ENCODE measurements at places on chromosomes 2 and 18. TPM values are rescaled to one million over a fixed set of nuclear protein-coding genes. Genes with fewer than 3 reads are reported as not detected.
A peak's percentile ranks its signal among the peaks of the same experiment; 100 is the strongest.

GRCh38 chr2:226334981-226335720 lies 464.5 kb downstream of the IRS1 start:
- no peak overlapping the region for H3K4me3 ChIP-seq
- DNase-seq, result no peak
- no peaks in the 10 kb centered on the region for H3K27me3 ChIP-seq
- no peaks in the 10 kb centered on the region for H3K36me3 ChIP-seq
- no peaks in the 10 kb centered on the region for H3K4me1 ChIP-seq

- no peak overlapping the region for H3K27ac ChIP-seq
- H3K27me3 ChIP-seq, result no peaks in the 10 kb centered on the region
- no peaks in the 10 kb centered on the region for H3K36me3 ChIP-seq
- no peaks in the 10 kb centered on the region for H3K4me1 ChIP-seq
- H3K4me3 ChIP-seq, result no peak overlapping the region
Observed at GRCh38 chr2:236858661-236859060, 227.0 kb upstream of the COPS8 start.

DNA sequence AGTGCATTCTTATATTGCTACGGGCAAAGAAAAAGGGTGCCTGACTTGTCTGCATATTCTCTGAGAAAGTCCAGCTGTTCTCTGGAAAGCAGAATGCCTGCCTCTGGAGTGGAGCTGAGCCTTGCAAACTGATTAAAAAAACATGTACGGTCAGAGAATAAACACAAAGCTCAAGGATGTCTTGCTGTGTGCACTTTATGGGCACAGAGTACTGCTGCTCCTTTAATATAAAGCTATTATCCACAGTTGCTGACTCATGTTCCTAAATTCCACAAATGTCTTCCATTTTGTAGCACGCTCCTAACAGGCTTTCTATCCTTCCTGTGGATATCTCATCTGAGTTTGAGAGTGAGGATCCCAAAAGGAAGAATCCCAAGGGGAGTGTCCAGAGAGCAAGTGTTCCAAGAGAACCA lies 229.0 kb downstream of the MREG start:
- H3K4me3 ChIP-seq, result no peak overlapping the region
- H3K27me3 ChIP-seq, result no peaks in the 10 kb centered on the region

GRCh38 chr2:96485350-96485749 lies 19.8 kb downstream of the NEURL3 start:
- no peaks in the 10 kb centered on the region for H3K4me1 ChIP-seq
- no peaks in the 10 kb centered on the region for H3K36me3 ChIP-seq
- no peak for DNase-seq
- no peak overlapping the region for H3K4me3 ChIP-seq
- H3K27ac ChIP-seq, result no peak overlapping the region

DNA sequence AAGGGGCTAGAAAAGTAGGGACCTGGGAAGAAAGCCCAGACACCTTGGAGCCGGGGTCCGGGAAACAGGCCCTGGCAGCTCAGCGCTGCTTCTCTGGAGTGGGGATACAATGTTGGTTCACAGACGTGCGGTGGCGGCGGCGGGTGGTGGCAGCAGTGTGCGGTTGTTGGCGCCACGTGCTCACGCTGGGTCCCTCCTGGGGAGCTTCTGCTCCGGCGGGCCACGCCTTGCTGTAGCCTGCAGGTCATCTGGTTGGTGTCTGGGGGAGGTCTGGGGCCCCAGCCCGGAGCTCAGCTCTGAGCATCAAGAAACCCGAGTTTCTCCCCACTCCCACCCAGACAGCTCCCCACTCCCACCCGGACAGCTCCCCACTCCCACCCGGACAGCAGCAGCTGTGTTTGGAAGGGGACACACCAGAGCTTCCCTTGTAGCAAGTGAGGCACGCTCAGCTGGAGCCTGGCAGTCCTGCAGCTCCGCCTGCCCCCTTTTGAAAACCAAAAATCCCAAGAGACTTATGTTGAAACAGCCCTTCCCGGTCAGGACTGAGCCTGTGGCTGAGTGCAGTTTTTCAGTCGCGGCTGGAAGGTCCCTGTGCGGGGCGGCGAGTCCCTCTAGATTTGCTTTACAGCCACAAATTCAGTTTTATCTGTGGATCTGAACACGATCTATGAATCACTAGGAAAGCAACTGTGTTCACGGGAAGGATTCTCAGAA lies 46.9 kb downstream of the NFATC1 start:
- peaks cover 99% of the 10 kb centered on the region for H3K27me3 ChIP-seq
- H3K27ac ChIP-seq, result no peak overlapping the region
- DNase-seq, result no peak
- no peak overlapping the region for H3K4me3 ChIP-seq

GRCh38 chr2:214034417-214034816 lies 376.4 kb upstream of the VWC2L start:
- no peaks in the 10 kb centered on the region for H3K36me3 ChIP-seq
- DNase-seq, result no peak
- no peaks in the 10 kb centered on the region for H3K4me1 ChIP-seq
- no peak overlapping the region for H3K4me3 ChIP-seq

- no peaks in the 10 kb centered on the region for H3K36me3 ChIP-seq
- no peaks in the 10 kb centered on the region for H3K27me3 ChIP-seq
- no peak overlapping the region for H3K4me3 ChIP-seq
- H3K27ac ChIP-seq, result no peak overlapping the region
- DNase-seq, result no peak
Observed at GRCh38 chr2:221346411-221346810, 225.7 kb downstream of the EPHA4 start.

DNA sequence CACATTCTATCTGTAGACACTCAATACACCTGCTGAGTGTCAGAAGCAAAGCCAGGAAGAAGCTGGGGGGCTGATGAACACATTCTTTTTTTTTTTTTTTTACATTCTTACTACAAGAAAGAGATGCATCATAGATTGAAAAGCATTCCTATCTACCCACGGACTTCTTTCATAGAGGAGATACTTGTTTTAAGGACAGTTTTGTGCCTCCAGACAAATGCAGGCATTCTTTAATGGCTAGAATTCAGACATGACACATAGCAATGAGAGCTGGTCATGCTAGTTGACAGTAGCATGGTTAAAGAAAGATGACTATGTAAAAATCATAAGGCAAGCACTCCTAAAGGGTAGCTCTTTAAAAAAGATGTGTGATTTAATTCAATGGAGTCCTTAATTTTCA lies 110.2 kb downstream of the EPHA4 start:
- DNase-seq, result no peak
- no peak overlapping the region for H3K4me3 ChIP-seq
- H3K4me1 ChIP-seq, result no peaks in the 10 kb centered on the region

DNA sequence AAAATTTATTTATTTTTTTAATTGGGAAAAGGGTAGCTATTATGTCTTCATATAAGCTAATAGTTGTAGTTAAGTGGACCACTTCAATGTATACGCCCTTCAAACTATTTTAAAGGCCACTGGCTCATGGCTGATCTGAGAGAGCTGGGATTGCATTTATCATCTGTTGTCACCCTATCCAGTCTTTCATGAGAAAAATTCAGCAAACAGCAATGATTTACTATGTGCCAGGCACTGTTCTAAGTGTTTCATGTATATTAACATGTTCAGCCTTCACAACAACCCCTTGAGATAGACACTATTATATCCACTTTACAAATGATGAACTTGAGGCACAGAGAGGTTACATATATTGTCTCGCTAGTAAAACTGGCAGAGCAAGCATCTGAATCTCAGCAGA lies 66.1 kb upstream of the ZNF397 start:
- no peak for DNase-seq
- no peak overlapping the region for H3K27ac ChIP-seq
- H3K4me1 ChIP-seq, result no peaks in the 10 kb centered on the region
- no peaks in the 10 kb centered on the region for H3K36me3 ChIP-seq
- no peak overlapping the region for H3K4me3 ChIP-seq

- H3K4me1 ChIP-seq, result peaks cover 4% of the 10 kb centered on the region
- H3K36me3 ChIP-seq, result peaks cover 4% of the 10 kb centered on the region
- no peak overlapping the region for H3K4me3 ChIP-seq
- no peaks in the 10 kb centered on the region for H3K27me3 ChIP-seq
Observed at GRCh38 chr2:190656301-190656700, 7.4 kb downstream of the NAB1 start.

DNA sequence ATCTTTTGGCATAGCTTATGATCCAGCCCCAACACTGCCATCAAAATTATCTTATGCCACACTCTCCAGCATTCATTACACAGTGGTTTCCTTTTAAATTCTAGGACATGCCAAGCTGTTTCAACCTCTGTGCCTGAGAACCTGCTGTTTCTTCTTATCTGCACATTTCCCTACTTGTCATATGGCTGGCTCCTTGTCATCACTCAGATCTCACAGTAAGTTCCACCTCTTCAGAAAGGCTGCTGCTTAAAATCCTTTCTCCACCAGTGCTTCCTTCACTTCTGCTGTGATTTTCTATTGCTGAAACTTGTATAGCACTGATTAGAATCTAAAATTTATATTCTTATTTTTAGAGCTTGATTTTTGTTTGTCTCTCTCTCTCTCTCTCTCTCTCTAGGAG lies 43.4 kb downstream of the MC4R start:
- H3K4me3 ChIP-seq, result no peak overlapping the region
- no peak for DNase-seq
- no peaks in the 10 kb centered on the region for H3K36me3 ChIP-seq

DNA sequence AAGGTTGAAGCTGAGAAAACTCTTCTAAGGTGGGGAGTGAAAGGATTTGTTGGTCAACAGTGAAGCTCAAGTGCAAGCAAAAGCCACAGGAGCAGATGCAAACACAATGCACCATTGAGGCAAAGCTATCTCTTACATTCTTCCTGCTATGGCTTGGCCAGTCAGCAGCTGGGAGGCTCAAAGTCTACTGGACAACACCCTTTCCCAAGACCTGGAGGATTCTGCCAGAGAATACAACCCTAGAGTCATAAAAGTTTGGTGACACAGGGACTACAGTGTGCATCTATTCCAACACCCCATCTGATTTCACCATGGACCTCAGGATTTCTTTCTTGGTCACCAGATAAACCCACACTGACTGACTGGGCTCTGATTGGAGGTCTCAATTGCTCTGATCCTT lies 342.0 kb downstream of the HRH4 start:
- no peak overlapping the region for H3K4me3 ChIP-seq
- no peaks in the 10 kb centered on the region for H3K27me3 ChIP-seq
- no peaks in the 10 kb centered on the region for H3K36me3 ChIP-seq
- H3K27ac ChIP-seq, result no peak overlapping the region
- DNase-seq, result no peak
- no peaks in the 10 kb centered on the region for H3K4me1 ChIP-seq

DNA sequence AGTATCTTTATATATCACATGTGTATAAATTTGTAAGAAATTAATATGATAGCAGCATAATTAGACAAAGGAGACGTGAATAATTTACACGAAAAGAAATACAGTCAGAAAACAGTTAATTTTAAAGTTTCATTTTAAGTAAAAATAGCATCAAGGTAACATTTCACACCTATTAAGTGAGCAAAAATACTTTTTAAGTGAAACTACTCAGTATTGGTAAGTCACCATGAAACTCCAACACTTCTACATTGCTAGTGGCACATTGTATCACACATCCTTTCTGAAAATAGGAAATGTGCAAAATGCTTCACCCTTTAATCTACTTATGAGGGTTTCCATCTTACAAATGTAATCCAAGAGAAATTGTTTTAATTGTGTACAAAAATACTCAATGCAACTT lies 287.9 kb upstream of the EPAS1 start:
- no peak overlapping the region for H3K27ac ChIP-seq
- H3K27me3 ChIP-seq, result no peaks in the 10 kb centered on the region
- H3K4me3 ChIP-seq, result no peak overlapping the region
- no peak for DNase-seq
- peaks cover 37% of the 10 kb centered on the region for H3K36me3 ChIP-seq
- H3K4me1 ChIP-seq, result no peaks in the 10 kb centered on the region

- H3K27me3 ChIP-seq, result peaks cover 10% of the 10 kb centered on the region
- peaks cover 12% of the 10 kb centered on the region for H3K4me1 ChIP-seq
- peak; percentile 97 for DNase-seq
- H3K4me3 ChIP-seq, result peak within 1 kb of the TSS; percentile 78
Observed at GRCh38 chr2:206442833-206443734, at the start of gene ADAM23. TSS of gene ADAM23 (plus strand) at chr2:206443532. CDS start at chr2:206443867, 335 bp downstream.

DNA sequence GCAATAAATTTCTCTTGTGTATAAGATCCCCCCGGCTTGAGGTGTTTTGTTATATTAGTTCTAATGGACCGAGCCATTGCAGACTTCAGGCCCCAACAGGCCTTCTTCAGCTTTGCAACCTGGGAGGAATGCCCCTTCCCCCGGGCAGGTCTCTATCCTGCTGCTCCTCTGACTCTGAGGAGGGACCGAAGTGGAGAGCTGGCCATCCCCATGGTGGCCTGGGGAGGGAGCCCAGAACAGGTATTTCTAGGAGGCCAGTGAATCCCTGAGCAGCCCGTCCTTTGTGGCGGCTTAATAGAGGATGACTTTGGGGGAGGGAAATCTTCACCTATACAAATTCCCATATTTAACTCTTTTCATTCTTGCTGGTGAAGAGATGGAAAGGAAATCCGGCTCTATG lies 715.8 kb upstream of the SOX11 start:
- H3K27me3 ChIP-seq, result no peaks in the 10 kb centered on the region
- H3K36me3 ChIP-seq, result no peaks in the 10 kb centered on the region
- no peak for DNase-seq
- H3K4me1 ChIP-seq, result no peaks in the 10 kb centered on the region

DNA sequence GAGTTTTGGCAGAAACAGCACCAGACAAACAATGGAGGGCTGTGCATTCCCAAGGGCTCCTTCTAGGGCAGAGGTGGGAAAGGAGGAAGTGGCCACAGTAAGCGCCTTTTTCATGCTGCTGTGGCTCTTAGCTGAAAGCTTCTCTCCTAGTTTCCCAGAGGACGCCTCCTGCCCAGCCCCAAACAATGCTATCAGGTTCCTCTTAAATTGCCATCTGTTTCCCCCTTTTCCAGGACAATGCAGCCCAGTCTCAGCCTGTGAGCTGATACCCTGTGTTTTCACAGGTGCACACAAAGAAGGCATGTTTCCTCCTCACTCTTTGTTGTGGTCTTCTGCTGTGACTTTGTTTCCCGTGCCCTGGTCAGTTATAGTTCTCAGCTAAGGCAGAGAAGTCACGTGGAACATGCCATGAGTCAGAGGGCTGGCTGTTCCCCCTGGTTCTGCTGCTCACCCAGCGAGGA lies 5.4 kb upstream of the FAM124B start:
- no peak for DNase-seq
- H3K4me1 ChIP-seq, result no peaks in the 10 kb centered on the region
- no peaks in the 10 kb centered on the region for H3K36me3 ChIP-seq
- no peaks in the 10 kb centered on the region for H3K27me3 ChIP-seq

- no peaks in the 10 kb centered on the region for H3K4me1 ChIP-seq
- H3K27ac ChIP-seq, result no peak overlapping the region
- DNase-seq, result no peak
- no peak overlapping the region for H3K4me3 ChIP-seq
Observed at GRCh38 chr2:20034821-20035220, 16.6 kb downstream of the LAPTM4A start.

UGT1A4 gene
- not detected for polyA plus RNA-seq

SCYGR6 gene
- polyA plus RNA-seq, result not detected

ALLC gene
- polyA plus RNA-seq, result 0.08 TPM

BMP10 gene
- polyA plus RNA-seq, result not detected

MC2R gene
- not detected for polyA plus RNA-seq

FRZB gene
- 3.5 TPM for polyA plus RNA-seq

M1AP gene
- 0.03 TPM for polyA plus RNA-seq

ALPP gene
- polyA plus RNA-seq, result not detected

LCT gene
- not detected for polyA plus RNA-seq

TTN gene
- polyA plus RNA-seq, result 0.08 TPM

ABCG5 gene
- polyA plus RNA-seq, result not detected

PDE1A gene
- 0.08 TPM for polyA plus RNA-seq
